ENCODE measurements at places on chromosomes 13 and 19.

GRCh38 chr13:25844559-25845434 is 207.0 kb downstream of the SHISA2 start:
- DNase-seq, result no peak

GRCh38 chr19:49128545-49129237 is 9.3 kb downstream of the PPFIA3 start:
- DNase-seq, result no peak

- DNase-seq, result no peak
Measured at GRCh38 chr19:37920591-37921450, 13.8 kb downstream of the SIPA1L3 start.

DNA sequence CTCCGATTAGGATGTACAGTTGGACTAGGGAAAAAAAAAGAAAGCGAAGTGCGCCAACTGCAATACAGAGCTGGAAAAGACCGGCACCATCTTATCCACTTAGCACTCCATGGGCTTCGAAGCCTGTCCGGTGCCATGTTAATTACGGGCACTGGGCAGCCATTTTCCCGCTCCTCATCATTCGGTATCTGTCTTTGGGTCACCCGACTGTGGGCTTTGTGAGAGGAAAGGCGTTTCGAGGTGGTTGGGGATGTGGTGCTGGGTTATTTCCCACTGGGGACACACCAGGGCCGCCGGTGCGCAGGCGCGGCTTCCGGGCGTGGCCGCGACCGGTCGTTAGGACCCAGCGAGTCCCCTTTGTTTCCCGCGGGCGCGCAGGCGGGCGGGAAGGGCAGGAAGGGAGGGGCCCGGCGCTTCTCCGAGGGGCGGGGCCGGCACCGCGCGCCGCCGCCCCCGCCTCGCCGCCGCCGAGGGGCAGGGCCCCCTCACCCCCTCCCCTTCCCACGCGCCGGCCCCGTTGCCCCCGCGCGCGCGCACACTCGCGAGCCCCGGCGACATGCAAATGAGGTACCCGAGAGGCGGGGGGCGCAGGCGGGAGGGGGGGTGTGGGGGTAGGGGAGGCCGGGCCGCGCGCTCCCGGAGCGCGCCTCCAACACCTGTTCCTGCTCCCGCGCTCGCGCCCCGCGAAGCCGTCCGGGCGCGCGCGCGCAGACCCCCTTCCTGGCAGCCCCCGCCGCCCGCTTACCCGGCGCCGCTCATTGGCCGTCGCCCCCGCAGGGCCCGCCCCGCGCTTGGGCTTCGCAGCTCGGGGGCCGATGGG is at the start of gene ZNF524:
ZNF524 (plus strand) TSS at position 447 of the 820 bp plus-strand sequence. CDS start 1,825 bp downstream, outside the sequence.
- DNase-seq, result peak; percentile 92

DNA sequence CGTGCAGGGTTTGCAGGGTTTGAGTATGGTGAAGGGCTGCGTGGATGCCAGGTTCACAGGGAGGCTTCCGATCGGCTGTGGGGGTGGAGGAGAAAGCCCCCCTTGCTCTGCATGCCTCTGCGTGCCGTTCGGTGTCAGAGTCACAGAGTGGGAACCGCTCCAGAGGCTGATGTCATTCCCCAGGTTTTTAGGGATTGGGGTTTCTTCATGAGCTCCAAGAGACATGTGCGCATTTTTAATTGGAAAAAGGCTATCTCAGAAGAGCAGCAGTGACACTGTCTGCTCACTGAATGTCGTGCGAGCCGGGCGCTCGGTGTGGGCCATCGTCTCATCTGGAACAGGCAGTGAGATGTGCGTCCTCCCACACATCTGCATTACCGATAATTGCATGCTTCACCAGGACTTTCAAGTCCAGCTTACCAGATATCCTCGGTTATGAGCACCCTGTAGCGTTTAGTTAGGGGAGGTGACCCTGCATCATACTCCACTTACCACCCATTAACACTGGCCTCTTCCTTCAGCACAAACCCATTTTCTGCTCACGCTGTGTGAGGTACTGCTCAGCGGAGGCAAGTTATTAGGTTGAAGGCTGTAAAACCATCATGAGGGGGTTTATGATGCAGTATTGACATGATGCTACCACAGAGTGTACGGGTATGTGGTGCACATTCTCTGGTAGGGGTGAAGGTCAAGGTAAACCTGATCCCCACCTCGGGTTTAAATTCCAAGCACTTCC is 1.7 kb downstream of the MCF2L start:
- DNase-seq, result no peak

GRCh38 chr13:93249364-93250306 is 23.0 kb downstream of the GPC6 start:
- no peak for DNase-seq

GRCh38 chr19:31545777-31546176 is 196.5 kb upstream of the TSHZ3 start:
- no peak for DNase-seq

DNA sequence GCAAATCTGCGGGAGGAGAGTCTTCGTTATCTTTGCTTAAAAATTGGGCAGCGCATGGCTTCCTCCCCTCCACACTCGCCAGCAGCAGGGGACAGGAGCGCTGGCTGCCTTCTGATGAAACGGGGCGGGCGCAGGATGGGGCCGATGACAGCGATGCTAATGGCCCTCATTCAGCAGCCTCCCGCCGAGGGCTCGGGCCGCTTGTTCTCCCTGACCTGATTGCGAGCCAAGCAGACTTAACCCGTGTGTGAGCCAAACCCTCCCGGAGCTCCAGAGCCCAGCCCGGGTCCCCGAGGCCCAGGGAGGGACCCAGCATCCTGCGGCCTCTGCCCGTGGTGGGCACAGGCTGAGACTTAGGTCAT is 90.3 kb downstream of the KDM4B start:
- DNase-seq, result no peak

- DNase-seq, result no peak
Measured at GRCh38 chr13:106281426-106281825, 254.0 kb downstream of the EFNB2 start.

- DNase-seq, result no peak
Measured at GRCh38 chr13:105144936-105145335, 1390.5 kb downstream of the EFNB2 start.

DNA sequence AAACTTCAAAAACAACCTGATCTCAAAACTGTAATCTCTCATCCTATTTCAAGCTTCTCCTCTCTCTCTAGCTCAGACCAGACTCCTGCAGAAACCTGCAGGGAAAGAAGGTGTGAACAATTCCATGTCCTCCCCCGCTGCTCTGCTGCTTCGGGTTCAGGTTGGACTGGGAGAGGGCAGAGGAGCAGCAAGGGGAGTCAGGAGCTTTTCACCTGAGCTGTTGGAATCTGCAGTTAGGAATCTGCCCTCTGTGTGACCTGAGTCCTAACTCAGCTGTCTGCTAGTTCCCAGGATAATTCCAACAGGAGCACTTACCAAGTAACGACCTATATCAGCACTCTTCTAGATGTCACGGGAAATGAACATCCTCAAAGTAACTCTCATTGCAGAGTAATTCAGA is 118.3 kb downstream of the DNAJC15 start:
- no peak for DNase-seq

- no peak for DNase-seq
Measured at GRCh38 chr19:32406161-32407003, 812 bp downstream of the DPY19L3 start.

DNA sequence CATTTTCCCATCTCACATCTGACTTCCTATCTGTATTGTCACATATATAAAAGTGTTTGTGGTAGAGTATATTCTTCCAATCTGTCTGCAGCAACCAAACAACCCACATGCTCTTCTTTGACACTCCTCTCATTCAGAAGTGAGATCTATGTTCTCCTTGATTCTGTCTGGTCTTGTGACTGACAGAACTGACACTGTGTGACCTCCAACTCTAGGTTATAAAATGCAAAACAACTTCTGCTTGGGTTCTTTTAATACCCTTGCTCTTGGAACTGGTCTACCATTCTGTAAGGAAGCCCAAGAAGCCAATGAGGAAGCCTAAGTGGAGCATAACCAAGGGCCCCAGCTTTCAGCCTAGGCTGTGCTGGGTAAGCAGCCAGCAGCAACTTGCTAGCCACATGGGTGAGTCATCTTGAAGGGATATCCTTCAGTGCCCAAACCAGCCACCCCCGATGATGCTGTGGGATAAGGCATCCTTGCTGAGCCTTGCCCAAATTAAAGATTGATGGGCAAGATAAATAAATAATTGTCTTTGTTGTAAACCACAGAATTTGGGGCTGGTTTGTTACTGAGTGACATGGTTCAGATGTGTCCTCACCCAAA is 18.4 kb upstream of the ITM2B start:
- DNase-seq, result peak; percentile 33

DNA sequence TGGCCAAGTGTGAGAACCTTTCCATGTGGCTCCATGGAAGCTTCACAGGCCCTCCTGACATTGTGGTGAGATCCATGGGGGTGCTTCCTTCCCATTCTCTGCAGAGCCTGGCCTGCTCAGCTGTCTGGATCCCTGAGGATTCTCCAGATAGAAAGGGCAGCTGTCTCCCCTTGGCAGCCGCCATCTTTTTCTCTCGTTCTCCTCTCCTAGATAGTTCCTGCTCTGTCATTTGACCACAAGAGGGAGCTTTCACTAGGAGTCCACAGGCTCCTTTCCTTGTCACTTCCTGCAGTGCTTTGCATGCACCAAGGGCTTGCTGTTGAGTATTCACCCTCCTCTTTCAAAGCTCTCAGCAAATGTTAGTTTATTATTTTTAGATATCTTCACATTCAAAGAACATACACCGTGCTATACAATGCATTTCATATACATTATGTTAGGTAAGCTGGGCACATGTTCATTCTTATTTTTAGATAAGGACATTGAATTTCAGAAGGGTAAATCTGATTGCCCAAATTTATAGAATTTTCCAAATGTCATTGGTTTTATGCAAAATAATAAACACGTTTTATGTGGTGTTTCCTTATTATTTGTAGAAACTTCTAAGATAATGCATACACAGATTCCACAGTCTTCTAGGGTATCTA is 133.2 kb downstream of the FRY start:
- DNase-seq, result peak; percentile 66

DNA sequence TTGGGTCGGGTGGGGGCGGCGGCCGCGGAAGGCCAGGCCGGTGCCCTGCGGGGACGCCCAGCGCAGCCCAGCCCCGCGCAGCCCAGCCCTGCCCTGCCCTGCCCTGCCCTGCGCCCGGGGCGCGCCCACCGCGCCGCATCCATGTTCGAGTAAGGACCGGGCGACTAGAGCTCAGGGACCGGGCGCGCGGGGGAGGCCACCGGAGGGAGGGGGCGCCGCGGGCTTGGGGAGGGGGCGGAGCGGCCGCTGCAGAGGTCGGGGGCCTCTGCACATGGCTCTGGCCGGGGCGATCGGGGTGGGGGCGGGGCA is 169 bp downstream of the GRAMD1A start:
- no peak for DNase-seq

DNA sequence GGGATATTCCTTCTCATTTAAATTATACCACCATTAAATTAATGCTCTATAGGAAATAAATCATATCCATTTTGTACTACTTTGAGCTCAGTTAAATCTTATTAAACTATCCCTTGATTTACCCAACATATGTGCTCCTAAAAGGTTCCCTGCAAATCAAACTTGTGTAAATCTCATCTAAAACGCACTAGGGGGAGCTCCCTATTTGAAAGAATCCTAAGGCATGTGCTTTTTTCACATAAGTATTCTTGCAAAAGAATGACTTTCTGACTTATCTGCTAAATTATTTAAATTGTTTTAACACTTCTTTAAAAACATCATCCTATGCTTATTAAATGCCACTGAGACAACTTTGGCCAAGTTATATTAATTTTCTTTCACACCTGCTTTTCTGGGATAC is 7.9 kb downstream of the INTS6 start:
- DNase-seq, result peak; percentile 10

- no peak for DNase-seq
Measured at GRCh38 chr13:36355632-36356031, 9.4 kb upstream of the SPART start.

DNA sequence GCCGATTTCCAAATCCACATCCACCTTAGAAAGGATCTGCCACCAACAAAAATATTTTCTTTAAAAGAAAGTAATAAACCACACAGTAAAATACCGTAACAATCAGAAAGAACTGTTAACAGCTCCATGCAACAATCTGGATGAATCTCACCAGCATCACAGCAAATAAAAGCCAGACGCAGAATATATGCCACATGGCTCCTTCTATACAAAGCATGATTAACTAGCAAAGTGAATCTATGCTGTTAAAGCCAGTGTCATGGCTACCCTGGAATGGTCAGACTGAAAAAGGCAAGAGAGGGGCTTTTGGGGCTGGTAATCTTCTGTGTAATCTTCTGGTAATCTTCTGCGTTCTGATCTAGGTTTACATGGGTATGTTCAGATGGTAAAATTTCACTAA is 81.3 kb downstream of the SACS start:
- no peak for DNase-seq

DNA sequence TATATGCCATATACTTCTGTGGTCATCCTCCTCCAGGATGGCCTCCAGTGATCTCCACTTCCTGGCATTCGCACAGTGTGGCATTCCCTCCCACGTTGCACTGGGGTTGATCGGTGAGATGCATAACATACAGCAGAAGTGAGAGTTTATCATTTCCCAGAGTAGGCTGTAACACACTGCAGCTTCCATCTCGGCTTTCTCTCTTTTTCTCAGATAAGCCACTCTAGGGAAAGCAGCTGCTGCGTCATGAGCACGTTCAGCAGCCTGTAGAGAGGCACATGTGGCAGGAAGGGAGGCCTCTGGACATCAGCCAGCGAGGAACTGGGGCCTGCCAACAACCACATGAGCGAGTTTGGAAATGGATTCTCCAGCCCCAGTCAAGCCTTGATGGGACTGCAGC is 807.1 kb downstream of the DIAPH3 start:
- DNase-seq, result no peak

GRCh38 chr19:2491130-2491801 is 15.3 kb downstream of the GADD45B start:
- no peak for DNase-seq

GRCh38 chr19:49339301-49340068 is 4.3 kb downstream of the CD37 start:
- no peak for DNase-seq

GRCh38 chr13:113898391-113898790 is 34.5 kb upstream of the GAS6 start:
- DNase-seq, result no peak

DNA sequence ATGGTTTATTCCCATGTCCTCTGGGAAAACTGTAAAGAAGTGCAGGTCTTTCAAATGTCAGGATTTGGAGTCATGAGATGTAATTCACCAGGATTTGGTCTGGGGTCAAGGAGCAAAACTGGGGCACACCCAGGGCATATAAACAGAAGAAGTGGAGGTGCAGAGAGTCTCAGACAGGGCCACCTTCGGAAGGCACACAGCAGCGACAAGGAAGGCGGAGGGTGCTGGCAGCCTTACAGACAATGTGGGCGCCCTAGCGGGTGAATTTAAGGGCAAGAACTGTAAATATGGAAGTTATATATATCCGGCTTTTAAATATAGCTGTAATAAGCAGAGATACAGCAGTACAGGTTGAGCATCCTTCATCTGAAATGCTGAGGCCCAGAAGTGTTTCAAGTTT is 31.2 kb downstream of the DHRS12 start:
- DNase-seq, result no peak

Data from activated CD4-positive, alpha-beta T cell treated with anti-CD3 and anti-CD28 coated beads, Interleukin-2, Interleukin-6, amounts not matched to agents 100 ng/mL and 50 ng/mL, durations not matched to agents 16 hours and 8 hours (primary cell).